ENCODE measurements at places on chromosomes 16 and 17. TPM values are rescaled to one million over a fixed set of nuclear protein-coding genes. Genes with fewer than 3 reads are reported as not detected.

DNA sequence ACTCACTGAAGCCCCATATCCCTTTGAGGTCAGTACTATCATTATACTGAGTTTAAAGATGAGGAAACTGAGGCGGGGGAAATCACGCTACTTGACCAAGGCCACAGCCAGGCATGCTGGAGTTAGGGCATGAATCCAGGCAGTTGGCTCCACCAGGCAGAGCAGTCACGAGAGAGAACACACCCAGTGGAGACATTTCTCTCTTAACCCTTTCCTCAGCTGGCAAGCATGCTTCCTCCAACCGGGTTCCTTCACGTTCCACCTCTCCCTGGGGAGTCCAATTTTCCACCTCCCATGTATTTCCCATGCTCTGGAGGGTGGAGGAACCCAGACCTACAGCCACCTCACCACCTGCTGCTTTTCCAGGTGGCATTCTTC lies 32.8 kb downstream of the VAC14 start:
- H3K4me3 ChIP-seq, result no peak overlapping the region
- no peak overlapping the region for H3K27ac ChIP-seq
- no peak for DNase-seq
- H3K4me1 ChIP-seq, result no peaks in the 10 kb centered on the region

- DNase-seq, result no peak
- peaks cover 6% of the 10 kb centered on the region for H3K36me3 ChIP-seq
- peaks cover 27% of the 10 kb centered on the region for H3K4me1 ChIP-seq
- no peak overlapping the region for H3K27ac ChIP-seq
- H3K27me3 ChIP-seq, result no peaks in the 10 kb centered on the region
Observed at GRCh38 chr17:2230877-2231276, 72.7 kb downstream of the SMG6 start.

- no peaks in the 10 kb centered on the region for H3K36me3 ChIP-seq
- no peak overlapping the region for H3K4me3 ChIP-seq
- H3K4me1 ChIP-seq, result no peaks in the 10 kb centered on the region
- H3K27ac ChIP-seq, result no peak overlapping the region
- no peak for DNase-seq
Observed at GRCh38 chr17:65109990-65110680, 27.0 kb upstream of the RGS9 start.

DNA sequence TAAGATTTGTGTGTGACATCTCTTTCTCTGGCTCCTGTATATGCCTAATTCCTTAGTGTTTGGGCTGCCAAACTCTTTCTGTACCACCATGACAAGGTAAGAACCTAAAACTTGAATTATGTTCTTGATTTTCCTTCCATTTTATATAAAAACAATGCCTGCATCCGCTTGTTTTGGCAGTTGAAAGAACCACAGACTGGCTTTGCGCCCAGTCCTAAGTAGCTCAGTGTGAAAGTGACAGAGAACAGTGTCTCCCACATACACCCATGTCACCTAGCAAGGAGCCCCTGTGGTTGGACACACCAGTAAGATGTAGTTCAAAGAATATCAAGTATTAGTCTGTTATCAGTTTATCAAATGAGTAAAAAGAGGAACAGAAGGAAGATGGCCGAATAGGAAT lies 40.7 kb upstream of the SLC6A2 start:
- no peaks in the 10 kb centered on the region for H3K36me3 ChIP-seq
- no peak for DNase-seq
- no peak overlapping the region for H3K4me3 ChIP-seq

GRCh38 chr16:77939968-77940367 lies 82.4 kb upstream of the CLEC3A start:
- peaks cover 1% of the 10 kb centered on the region for H3K36me3 ChIP-seq
- DNase-seq, result no peak
- no peak overlapping the region for H3K27ac ChIP-seq
- peaks cover 2% of the 10 kb centered on the region for H3K27me3 ChIP-seq

GRCh38 chr17:42275527-42276358 lies 448 bp downstream of the STAT5B start:
- peak overlapping the region; percentile 97 for H3K27ac ChIP-seq
- H3K4me3 ChIP-seq, result peak overlapping the region; percentile 93
- peaks cover 26% of the 10 kb centered on the region for H3K36me3 ChIP-seq
- peak; percentile 39 for DNase-seq

DNA sequence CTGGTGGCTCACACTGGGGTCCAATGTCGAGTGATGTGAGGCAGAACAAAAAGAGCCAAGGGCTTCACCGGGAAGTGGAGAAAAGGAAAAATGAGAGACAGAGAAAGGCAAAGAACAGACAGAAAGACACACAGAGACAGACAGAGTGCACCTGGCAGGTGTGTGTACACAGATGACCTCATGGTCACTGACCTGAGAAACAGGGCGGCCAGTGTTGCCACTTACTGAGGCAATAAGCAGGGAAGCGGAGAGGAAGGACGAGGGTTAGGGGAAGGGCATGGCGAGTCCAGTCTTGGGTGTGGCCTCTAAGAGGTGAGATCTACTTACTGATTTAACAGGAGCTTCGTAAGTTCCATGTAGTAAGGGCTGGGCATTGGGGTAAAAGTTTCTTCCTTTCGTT lies 7.5 kb downstream of the GINS2 start:
- peaks cover 16% of the 10 kb centered on the region for H3K4me1 ChIP-seq
- no peak overlapping the region for H3K27ac ChIP-seq
- no peak overlapping the region for H3K4me3 ChIP-seq
- no peaks in the 10 kb centered on the region for H3K27me3 ChIP-seq
- peaks cover 41% of the 10 kb centered on the region for H3K36me3 ChIP-seq

DNA sequence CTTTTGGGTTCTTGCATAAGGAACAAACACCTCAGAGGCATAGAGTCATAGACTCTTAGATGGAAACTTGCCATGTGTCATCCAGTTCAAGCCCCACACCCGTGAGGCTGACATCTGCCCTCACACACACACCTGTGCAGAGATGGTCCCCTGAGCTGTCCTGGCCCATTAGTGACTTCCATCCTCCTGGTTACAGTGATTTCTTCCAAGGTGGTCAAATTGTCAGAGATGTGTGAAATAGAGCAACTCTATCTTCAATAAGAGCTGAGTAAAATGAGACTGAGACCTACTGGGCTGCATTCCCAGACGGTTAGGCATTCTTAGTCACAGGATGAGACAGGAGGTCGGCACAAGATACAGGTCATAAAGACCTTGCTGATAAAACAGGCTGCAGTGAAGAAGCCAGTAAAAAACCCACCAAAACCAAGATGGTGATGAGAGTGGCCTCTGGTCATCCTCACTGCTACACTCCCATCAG lies 342.2 kb upstream of the TNRC6C start:
- no peak overlapping the region for H3K4me3 ChIP-seq
- H3K4me1 ChIP-seq, result peaks cover 5% of the 10 kb centered on the region
- DNase-seq, result no peak

- H3K4me3 ChIP-seq, result no peak overlapping the region
- no peaks in the 10 kb centered on the region for H3K4me1 ChIP-seq
- no peaks in the 10 kb centered on the region for H3K36me3 ChIP-seq
- no peak overlapping the region for H3K27ac ChIP-seq
- no peak for DNase-seq
Observed at GRCh38 chr16:7888411-7888810, 555.8 kb downstream of the RBFOX1 start.

DNA sequence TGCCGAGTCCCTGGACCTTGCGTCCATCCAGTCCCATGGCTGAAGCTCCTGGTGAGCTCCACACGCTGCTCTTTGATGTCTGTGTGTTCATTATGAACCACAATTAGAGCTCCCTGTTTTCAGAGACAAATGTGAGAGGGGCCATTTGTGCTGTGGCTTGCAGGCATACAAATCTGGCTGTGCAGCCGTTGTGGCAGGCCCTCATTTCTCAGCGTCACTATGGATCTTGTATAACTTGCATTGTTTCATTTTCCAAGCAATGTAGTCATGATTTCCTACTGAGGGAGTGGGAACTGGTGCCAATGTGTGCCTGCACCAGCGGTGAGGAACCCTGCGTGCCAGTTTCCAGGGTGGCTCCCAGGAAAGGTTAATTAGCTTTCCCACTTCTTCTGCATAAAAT lies 542.6 kb downstream of the TMEM114 start:
- no peaks in the 10 kb centered on the region for H3K27me3 ChIP-seq
- H3K27ac ChIP-seq, result no peak overlapping the region
- H3K36me3 ChIP-seq, result no peaks in the 10 kb centered on the region
- no peak for DNase-seq

DNA sequence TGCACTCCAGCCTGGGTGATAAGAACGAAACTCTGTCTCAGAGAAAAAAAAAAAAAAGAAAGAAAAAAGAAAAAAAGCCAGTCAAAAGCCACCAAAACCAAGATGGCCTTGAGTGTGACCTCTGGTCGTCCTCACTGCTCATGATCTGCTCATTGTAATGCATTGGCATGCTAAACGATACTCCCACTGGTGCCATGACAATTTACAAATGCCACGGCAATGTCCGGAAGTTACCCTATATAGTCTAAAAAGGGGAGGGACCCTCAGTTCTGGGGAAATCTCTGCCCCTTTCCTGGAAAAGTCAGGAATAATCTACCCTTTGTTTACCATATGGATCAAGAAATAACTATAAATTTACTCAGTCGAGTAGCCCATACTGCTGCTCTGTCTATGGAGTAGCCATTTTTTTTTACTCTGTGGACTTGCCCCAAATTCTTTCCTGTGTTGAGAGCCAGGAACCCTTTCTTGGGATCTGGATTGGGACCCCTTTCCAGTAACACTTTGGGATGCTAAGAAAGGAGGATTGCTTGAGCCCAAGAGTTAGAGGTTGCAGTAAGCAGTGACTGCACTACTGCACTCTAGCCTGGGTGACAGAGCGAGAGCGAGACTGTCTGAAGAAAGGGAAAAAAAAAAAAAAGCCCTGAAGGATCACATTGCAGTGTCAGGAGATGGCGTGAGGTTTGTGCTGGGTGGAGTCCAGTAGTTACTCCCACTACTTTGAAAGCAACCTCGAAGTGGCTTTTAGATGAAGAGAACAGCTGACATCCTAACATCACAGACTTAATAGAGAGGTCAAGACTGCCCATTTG lies 3.7 kb upstream of the TMEM231 start:
- no peaks in the 10 kb centered on the region for H3K36me3 ChIP-seq
- H3K4me3 ChIP-seq, result no peak overlapping the region
- DNase-seq, result no peak
- H3K27me3 ChIP-seq, result peaks cover 11% of the 10 kb centered on the region
- peaks cover 5% of the 10 kb centered on the region for H3K4me1 ChIP-seq

GRCh38 chr16:84313921-84314320 lies 19.2 kb downstream of the WFDC1 start:
- DNase-seq, result no peak
- H3K4me3 ChIP-seq, result no peak overlapping the region
- no peak overlapping the region for H3K27ac ChIP-seq
- H3K36me3 ChIP-seq, result no peaks in the 10 kb centered on the region
- peaks cover 21% of the 10 kb centered on the region for H3K27me3 ChIP-seq

GRCh38 chr16:5001571-5001970 lies 32.2 kb downstream of the NAGPA start:
- H3K36me3 ChIP-seq, result no peaks in the 10 kb centered on the region
- no peak overlapping the region for H3K4me3 ChIP-seq
- no peaks in the 10 kb centered on the region for H3K4me1 ChIP-seq
- peaks cover 9% of the 10 kb centered on the region for H3K27me3 ChIP-seq
- DNase-seq, result no peak

DNA sequence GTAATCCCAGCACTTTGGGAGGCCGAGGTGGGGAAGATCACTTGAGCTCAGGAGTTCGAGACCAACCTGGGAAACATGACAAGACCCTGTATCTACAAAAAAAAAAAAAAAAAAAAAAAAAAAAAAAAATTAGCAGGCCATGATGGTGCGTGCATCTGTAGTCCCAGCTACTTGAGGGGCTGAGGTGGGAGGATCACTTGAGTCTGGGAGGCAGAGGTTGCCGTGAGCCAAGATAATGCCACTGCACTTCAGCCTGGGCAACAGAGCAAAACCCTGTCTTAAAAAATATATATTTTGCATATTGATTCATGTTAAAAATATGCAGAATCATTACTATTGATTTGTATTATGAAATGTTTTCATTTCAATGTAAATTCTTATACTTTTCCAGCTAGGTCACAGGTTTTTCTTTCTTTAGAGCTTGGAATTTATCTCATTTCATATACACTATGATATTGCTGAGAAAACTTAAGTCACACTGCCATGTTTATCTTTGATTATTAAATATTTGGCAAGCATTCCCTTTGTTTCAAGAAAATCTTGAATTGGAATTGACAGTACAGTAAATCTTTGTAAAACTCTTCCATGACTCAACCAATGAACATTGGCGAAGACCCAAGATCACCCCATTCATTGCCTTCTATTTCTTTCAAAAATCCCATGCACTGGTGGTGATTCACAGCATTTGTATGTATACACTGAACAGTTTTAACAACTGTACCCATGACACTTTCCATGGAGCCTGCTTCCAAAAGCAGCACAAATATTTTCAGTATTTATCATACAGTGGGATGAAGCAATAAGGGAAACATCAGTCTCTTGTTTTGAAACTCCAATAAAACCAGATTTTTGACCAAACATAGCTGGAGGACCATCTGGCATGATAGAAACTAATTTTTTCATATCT lies 83.5 kb upstream of the TNRC6A start:
- H3K4me1 ChIP-seq, result no peaks in the 10 kb centered on the region
- H3K27ac ChIP-seq, result no peak overlapping the region
- DNase-seq, result no peak
- no peak overlapping the region for H3K4me3 ChIP-seq
- peaks cover 4% of the 10 kb centered on the region for H3K27me3 ChIP-seq

DNA sequence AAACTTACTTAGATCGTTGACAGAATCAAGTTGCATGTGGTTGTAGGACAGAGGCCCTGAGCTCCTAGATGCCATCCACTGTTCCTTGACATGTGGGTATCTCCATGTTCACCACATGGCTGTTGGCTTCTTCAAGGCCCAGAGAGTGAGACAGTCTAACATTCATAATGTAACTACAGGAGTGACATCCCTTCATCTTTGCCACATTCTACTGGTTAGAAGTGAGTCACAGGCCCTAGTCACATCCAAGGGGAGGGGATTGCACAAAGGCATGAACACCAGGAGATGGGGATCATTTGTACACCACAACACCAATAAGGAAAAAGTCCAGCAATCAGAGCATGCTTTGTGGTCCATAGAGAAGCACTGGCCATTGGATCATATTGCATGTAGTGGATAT lies 56.6 kb downstream of the WSCD1 start:
- no peak overlapping the region for H3K4me3 ChIP-seq
- H3K4me1 ChIP-seq, result no peaks in the 10 kb centered on the region
- no peak overlapping the region for H3K27ac ChIP-seq
- H3K27me3 ChIP-seq, result peaks cover 3% of the 10 kb centered on the region

GRCh38 chr16:9055661-9056060 lies 35.8 kb upstream of the HAPSTR1 start:
- peaks cover 5% of the 10 kb centered on the region for H3K4me1 ChIP-seq
- DNase-seq, result no peak
- no peak overlapping the region for H3K27ac ChIP-seq
- no peak overlapping the region for H3K4me3 ChIP-seq
- no peaks in the 10 kb centered on the region for H3K27me3 ChIP-seq
- H3K36me3 ChIP-seq, result no peaks in the 10 kb centered on the region

- no peaks in the 10 kb centered on the region for H3K4me1 ChIP-seq
- H3K36me3 ChIP-seq, result no peaks in the 10 kb centered on the region
- H3K27me3 ChIP-seq, result no peaks in the 10 kb centered on the region
- H3K27ac ChIP-seq, result no peak overlapping the region
- H3K4me3 ChIP-seq, result no peak overlapping the region
Observed at GRCh38 chr16:81279392-81279791, 35.4 kb upstream of the GAN start.

GRCh38 chr17:44466339-44466738 lies 36.9 kb downstream of the GPATCH8 start:
- H3K4me3 ChIP-seq, result no peak overlapping the region
- peaks cover 27% of the 10 kb centered on the region for H3K4me1 ChIP-seq
- no peak overlapping the region for H3K27ac ChIP-seq
- no peaks in the 10 kb centered on the region for H3K27me3 ChIP-seq
- peaks cover 15% of the 10 kb centered on the region for H3K36me3 ChIP-seq

The NOL3 gene
- 20.1 TPM for total RNA-seq

The DPEP3 gene
- not detected for total RNA-seq

The CORO1A gene
- 1,027 TPM for total RNA-seq

The PRR35 gene
- not detected for total RNA-seq

The CSH1 gene
- not detected for total RNA-seq

The GPRC5B gene
- not detected for total RNA-seq

The KRTAP4-1 gene
- not detected for total RNA-seq

The TBX21 gene
- total RNA-seq, result 58.2 TPM
